Upper lobe of right lung (tissue), 1 donor: ENCODE measurements at places on chromosomes 1 and 21. TPM values are rescaled to one million over a fixed set of nuclear protein-coding genes. Genes with fewer than 3 reads are reported as not detected.
A peak's percentile ranks its signal among the peaks of the same experiment; 100 is the strongest.

The FAM177B gene
- total RNA-seq = 0.20 TPM

DNA sequence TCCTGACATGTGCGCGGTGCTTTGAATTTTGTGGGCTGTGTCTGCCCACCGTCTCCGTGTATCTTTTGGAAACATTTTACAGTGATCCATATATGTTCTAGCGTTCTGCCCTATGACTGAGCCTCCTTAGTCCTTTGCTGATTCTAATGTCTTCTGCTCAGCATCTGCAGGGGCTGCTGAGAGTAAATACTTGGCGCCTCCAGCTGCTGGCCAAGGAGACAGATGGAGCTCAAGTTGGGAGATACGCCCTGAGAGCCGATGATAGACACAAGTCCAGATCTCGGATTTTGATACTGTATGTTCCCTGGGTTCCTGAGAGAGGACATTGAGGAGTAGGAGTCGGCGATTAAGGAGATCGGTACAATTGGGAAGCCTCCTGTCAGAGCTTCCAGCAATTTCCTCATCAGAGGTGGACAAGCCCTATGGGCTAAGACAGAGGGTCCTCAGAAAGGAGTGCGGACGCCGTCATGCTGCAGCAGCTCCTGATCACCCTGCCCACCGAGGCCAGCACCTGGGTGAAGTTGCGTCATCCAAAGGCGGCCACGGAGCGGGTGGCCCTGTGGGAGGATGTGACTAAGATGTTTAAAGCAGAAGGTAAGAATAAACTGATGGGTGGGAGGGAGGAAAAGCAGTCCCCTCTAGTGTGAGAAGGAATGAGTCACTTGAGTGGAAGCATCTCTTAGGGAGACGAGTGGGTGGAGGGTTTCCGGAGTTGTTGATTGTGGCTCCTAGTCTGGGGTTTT is 390 bp downstream of the ZFP69B start:
- peak overlapping the region; percentile 66 for H3K4me3 ChIP-seq
- no peaks in the 10 kb centered on the region for H3K27me3 ChIP-seq
- H3K36me3 ChIP-seq = no peaks in the 10 kb centered on the region
- DNase-seq = no peak
- peaks cover 9% of the 10 kb centered on the region for H3K4me1 ChIP-seq

The KIAA1614 gene
- total RNA-seq = 5.5 TPM

The A3GALT2 gene
- not detected for total RNA-seq

The MSH4 gene
- total RNA-seq = 0.96 TPM

- DNase-seq = no peak
- H3K36me3 ChIP-seq = peaks cover 24% of the 10 kb centered on the region
Observed at GRCh38 chr1:33007190-33008050, 29.3 kb downstream of the AK2 start.

DNA sequence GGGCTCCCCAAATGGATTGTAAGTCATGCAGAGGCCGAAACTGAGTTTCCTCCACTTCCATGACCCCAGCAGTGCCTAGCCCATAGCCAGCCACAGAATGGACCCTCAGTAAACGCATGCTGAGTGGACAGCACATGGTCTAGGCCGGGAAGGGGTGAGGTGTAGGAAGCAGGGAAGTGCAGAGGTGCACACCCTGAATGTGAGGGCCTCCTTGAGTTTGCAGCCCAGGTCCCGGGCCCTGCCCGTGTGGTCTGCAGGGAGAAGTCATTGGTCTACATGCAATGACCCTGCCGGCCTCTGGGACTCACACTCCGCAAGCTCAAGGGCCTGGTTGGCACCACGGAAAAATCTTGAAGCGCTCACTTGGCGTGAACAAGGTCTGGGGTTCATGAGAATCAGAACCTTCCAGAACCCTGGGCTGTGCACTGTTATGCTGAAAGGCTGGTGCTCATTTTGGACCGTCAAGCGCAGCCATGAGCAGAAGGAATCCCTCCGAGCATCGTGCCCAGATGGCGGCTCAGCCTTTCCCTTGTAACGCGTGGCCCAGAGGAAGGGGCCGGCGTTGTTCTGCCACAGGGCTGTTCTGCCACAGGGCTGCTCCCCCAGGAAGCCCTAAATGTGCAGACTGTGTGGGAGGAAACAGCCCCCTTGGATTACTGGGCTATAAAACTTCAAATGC is 66.4 kb downstream of the PSMG1 start:
- H3K36me3 ChIP-seq = no peaks in the 10 kb centered on the region
- no peak overlapping the region for H3K27ac ChIP-seq
- H3K4me1 ChIP-seq = peaks cover 5% of the 10 kb centered on the region
- no peak overlapping the region for H3K4me3 ChIP-seq
- DNase-seq = no peak

The PDZK1IP1 gene
- total RNA-seq = 41.2 TPM

- no peak overlapping the region for H3K4me3 ChIP-seq
- no peak for DNase-seq
- no peaks in the 10 kb centered on the region for H3K27me3 ChIP-seq
Observed at GRCh38 chr21:41431788-41432548, 5.9 kb downstream of the MX1 start.

- no peaks in the 10 kb centered on the region for H3K4me1 ChIP-seq
- no peak overlapping the region for H3K27ac ChIP-seq
- H3K4me3 ChIP-seq = no peak overlapping the region
Observed at GRCh38 chr1:116405241-116406135, 32.4 kb downstream of the ATP1A1 start.

DNA sequence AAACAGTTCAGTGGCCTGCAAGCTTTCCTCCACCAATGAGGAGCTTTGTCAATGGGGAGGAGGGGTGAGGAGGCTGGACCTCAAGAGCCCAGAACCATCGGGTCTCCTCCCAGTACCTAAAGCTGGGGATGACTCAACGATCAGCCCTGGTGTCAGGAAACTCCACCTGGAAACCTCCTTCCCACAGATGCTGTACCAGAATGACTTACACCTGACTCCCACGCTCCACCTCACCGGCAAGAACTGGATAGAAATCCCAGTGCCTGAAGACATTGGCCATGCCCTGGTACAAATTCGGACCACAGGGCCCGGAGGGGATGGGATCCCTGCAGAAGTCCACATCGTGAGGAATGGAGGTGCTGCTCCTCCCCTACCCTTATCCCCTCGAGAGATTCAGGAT is 11.4 kb downstream of the TMEM81 start:
- H3K27ac ChIP-seq = no peak overlapping the region
- peak; percentile 18 for DNase-seq
- no peaks in the 10 kb centered on the region for H3K36me3 ChIP-seq
- no peaks in the 10 kb centered on the region for H3K27me3 ChIP-seq
- H3K4me1 ChIP-seq = no peaks in the 10 kb centered on the region
- no peak overlapping the region for H3K4me3 ChIP-seq

DNA sequence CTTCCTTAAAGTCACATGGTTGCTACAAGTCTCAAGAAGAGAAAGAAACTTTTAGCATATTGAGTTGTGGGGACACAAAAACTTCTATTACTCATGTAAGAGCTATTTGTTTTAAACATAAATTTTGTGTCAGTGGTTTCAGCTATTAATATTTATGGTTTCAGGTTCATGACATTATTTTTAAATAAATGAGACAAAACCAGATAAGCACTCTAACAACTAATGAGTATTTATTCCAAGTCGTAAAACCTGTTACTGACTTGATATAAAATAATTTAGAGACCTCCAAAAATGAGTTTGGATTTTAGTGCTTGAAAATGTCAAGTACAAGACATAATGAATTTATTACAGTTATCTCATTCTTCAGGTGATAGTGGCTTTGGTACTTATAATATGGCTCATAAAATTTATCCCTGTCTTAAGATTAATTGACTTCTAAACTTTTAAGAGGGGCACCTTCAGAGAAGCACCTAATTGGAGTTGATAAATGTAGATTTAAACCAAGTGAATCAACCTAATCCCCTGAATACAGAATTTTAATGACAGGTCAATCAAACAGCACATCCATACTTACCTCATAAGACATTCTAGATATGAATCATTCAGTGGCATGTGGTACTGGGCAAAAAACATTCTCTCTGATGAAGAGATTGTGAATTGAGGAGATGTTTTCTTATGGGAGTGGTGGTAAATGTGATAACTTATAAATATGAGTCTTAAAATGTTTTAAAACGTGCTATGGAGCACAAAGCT is 167.7 kb upstream of the PTGFR start:
- H3K4me3 ChIP-seq = no peak overlapping the region
- no peaks in the 10 kb centered on the region for H3K36me3 ChIP-seq
- no peak for DNase-seq
- no peak overlapping the region for H3K27ac ChIP-seq
- no peaks in the 10 kb centered on the region for H3K27me3 ChIP-seq
- H3K4me1 ChIP-seq = no peaks in the 10 kb centered on the region

GRCh38 chr1:36203554-36204346 is 20.5 kb upstream of the THRAP3 start:
- H3K4me1 ChIP-seq = peaks cover 20% of the 10 kb centered on the region
- peak; percentile 87 for DNase-seq
- H3K36me3 ChIP-seq = no peaks in the 10 kb centered on the region
- no peaks in the 10 kb centered on the region for H3K27me3 ChIP-seq
- no peak overlapping the region for H3K4me3 ChIP-seq
- H3K27ac ChIP-seq = peak overlapping the region; percentile 73

GRCh38 chr1:219308367-219308766 is 134.7 kb downstream of the LYPLAL1 start:
- no peak overlapping the region for H3K4me3 ChIP-seq
- DNase-seq = no peak
- H3K4me1 ChIP-seq = no peaks in the 10 kb centered on the region
- no peaks in the 10 kb centered on the region for H3K27me3 ChIP-seq
- no peak overlapping the region for H3K27ac ChIP-seq

- H3K4me3 ChIP-seq = no peak overlapping the region
- peaks cover 8% of the 10 kb centered on the region for H3K36me3 ChIP-seq
- no peak for DNase-seq
- H3K27ac ChIP-seq = no peak overlapping the region
Observed at GRCh38 chr1:217498209-217498608, 132.7 kb downstream of the GPATCH2 start.

DNA sequence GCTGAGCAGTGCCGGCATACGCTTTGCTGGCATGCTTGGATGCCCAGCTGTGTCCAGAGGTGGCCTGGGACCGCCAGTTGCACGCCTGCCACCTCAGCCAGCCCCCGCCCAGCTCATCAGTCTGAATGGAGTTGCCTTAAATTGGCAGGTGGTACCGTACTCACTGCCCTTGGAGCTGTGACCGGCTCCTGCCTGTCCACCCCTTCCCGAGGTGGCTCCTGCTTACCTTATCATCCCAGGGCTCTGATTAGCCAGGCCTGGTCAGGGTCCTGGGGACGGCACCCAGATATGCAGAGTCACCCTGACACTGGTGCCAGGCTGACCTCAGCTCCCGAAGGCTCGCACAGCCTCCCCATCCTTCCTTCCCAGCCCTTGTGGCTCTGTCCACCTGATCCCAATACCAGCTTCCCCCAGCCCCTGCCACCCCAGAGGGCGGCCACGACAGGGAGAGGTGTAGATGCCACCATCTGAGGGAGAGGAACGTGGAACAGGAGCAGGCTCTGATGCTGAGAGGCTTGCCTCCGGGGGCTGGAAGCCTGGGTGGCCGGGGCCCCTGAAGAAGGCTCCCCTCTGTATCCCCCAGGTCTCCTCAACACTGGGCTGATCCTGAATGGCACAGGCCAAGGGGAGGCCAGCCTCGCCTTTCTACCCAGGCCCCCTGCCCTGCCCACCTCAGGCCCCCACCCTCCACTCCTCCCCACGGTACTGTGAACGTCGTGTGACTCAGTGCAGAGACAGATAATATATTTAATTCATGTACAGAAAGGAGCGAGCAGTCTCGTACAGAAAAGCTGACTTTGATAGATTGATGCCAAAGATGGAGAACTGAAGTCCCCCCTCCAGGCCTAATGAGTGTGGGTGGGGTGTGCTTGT is 27.8 kb downstream of the CDK18 start:
- H3K4me3 ChIP-seq = no peak overlapping the region
- H3K36me3 ChIP-seq = peaks cover 16% of the 10 kb centered on the region
- no peaks in the 10 kb centered on the region for H3K4me1 ChIP-seq
- no peak overlapping the region for H3K27ac ChIP-seq
- H3K27me3 ChIP-seq = no peaks in the 10 kb centered on the region

- no peaks in the 10 kb centered on the region for H3K4me1 ChIP-seq
- no peak overlapping the region for H3K27ac ChIP-seq
- no peaks in the 10 kb centered on the region for H3K27me3 ChIP-seq
- DNase-seq = no peak
- no peak overlapping the region for H3K4me3 ChIP-seq
- no peaks in the 10 kb centered on the region for H3K36me3 ChIP-seq
Observed at GRCh38 chr1:70812442-70813109, 235.0 kb downstream of the PTGER3 start.

DNA sequence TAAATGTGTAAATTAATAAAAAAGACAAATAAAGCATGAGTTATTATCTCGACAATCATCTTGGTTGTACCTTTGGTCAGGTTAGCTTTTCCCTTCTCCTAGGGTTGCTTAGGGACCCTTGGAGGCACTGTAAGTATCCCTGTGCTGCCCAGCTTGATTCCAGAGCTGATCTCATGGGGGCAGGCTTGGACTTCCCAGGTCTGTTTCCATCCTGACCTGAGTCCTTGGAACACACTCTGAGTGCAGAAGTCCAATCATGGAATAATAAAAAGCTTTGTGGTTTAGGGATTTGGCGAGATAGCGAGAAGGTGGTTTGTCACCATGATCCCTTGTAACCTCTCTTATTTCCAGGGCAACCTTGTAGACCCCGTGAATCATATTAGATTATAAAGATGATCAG is 18.7 kb upstream of the PAPPA2 start:
- no peaks in the 10 kb centered on the region for H3K27me3 ChIP-seq
- no peak for DNase-seq
- no peaks in the 10 kb centered on the region for H3K36me3 ChIP-seq

GRCh38 chr1:8545078-8545477 is 227.2 kb downstream of the SLC45A1 start:
- H3K27me3 ChIP-seq = no peaks in the 10 kb centered on the region
- no peak overlapping the region for H3K27ac ChIP-seq
- no peak for DNase-seq
- no peaks in the 10 kb centered on the region for H3K4me1 ChIP-seq
- no peak overlapping the region for H3K4me3 ChIP-seq

The MXRA8 gene
- total RNA-seq = 66.3 TPM

GRCh38 chr21:34055615-34056014 is 17.8 kb upstream of the MRPS6 start:
- no peaks in the 10 kb centered on the region for H3K36me3 ChIP-seq
- no peak overlapping the region for H3K4me3 ChIP-seq
- H3K4me1 ChIP-seq = no peaks in the 10 kb centered on the region
- DNase-seq = no peak

The VWA5B1 gene
- total RNA-seq = 0.09 TPM

- no peaks in the 10 kb centered on the region for H3K27me3 ChIP-seq
- no peaks in the 10 kb centered on the region for H3K36me3 ChIP-seq
- peaks cover 28% of the 10 kb centered on the region for H3K4me1 ChIP-seq
- DNase-seq = peak; percentile 77
- no peak overlapping the region for H3K27ac ChIP-seq
- no peak overlapping the region for H3K4me3 ChIP-seq
Observed at GRCh38 chr1:9289090-9289534, 3.6 kb upstream of the SPSB1 start.

The CD1C gene
- total RNA-seq = 6.7 TPM

DNA sequence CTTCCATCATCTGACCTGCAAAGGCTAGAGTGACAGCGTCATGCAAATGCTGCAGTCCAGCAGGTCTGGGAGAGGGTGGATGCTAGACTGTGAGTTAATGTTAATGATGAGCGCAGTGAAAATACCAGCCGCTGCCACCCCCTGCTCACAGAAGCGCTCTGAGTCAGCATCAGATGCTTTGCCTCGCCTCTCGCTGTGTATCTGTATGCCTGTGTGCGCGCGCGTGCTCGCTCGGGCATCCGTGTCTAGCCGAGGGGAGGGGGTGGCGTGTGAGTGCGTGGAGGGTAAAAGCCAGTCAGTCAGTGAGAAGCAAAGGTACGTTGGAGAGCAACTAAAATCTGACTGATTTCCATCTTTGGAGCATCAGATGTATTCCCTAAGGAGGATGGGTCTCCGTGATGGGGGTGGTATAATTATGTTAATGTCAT is 858.7 kb downstream of the USP25 start:
- no peaks in the 10 kb centered on the region for H3K36me3 ChIP-seq
- H3K4me1 ChIP-seq = no peaks in the 10 kb centered on the region
- peak overlapping the region; percentile 52 for H3K27ac ChIP-seq
- peak overlapping the region; percentile 34 for H3K4me3 ChIP-seq
- peak; percentile 63 for DNase-seq

The FCER1A gene
- 13.3 TPM for total RNA-seq

The TSHB gene
- total RNA-seq = not detected
